ENCODE measurements at places on chromosomes 16 and 17.

DNA sequence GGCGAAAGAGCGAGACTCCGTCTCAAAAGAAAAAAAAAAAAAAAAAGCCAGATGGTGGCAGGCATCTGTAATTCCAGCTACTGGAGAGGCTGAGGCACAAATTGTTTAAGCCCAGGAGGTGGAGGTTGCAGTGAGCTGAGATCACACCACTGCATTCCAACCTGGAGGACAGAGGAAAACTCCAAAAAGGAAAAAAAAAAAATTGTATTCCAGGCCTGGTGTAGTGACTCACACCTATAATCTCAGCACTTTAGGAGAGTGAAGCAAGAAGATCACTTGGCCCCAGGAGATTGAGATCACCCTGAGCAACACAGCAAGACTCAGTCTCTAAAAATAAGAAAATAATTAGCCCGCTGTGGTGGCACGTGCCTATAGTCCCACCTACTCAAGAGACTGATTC, 20.1 kb downstream of the HBQ1 start:
- no peak for DNase-seq

- no peak for DNase-seq
These were observed 45.7 kb upstream of the KPNB1 start for GRCh38 chr17:47603830-47604597.

- DNase-seq, result no peak
These were observed 13.3 kb upstream of the PMP22 start for GRCh38 chr17:15278380-15278779.

DNA sequence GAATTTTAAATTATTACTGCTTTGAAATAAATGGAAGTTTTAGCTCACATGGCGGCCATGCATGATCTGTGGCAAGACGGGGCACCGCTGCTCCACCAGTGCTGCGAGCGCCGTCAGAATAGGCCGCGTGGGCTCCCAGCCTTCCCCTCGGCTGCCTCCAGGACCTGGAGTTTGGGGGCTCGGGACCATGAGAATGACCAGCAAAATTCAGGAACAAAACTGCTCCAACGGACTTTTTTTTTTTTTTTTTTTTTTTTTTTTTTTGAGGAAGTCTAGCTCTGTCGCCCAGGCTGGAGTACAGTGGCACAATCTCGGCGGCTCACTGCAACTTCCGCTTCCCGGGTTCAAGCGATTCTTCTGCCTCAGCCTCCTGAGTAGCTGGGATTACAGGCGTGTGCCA, 38.3 kb upstream of the AKAP1 start:
- DNase-seq, result no peak

- no peak for DNase-seq
These were observed 299.7 kb upstream of the FOXF1 start for GRCh38 chr16:86210403-86211193.

DNA sequence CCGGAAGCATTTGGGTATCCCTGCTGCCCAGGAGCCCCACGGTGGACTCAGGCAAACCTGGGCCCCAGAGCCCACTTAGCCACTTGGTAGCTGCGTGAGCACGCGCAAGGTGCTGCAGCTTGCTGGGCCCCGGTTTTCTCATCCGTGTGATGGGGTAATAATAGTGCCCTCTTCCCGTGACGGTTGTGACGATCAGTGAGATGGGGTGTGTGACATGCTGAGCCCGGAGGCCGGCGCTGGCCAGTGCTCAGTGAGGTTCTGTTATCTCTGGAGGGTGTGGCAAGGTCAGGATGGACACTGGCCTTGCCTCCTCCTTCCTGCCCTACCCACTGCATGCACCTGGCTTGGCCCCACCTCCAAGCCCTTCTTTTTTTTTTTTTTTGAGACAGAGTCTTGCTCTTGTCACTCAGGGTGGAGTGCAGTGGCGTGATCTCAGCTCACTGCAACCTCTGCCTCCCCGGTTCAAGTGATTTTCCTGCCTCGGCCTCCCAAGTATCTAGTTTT, 82.6 kb downstream of the RAP1GAP2 start:
- no peak for DNase-seq

DNA sequence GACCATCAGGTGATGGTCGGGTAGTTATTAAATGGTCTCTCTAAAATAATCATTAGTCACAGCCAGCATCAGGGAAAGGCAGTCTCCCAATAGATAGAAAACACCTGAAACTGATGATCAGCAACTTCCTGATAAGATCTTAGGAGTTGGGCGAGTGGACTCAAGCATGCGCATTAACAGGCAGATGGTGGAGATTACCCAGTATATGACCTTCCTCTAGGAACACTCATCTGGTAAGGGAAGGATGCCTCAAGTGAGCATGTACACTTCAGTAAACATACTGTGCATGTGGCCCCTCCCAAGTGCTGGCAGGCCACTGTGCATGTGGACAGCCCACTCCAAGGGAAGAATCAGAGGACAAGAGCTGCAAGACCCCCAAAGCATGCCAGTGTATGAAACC, 105.9 kb downstream of the ABCC12 start:
- DNase-seq, result no peak
